WTC11 (cell line): ENCODE measurements at places on chromosomes 16 and 17.

DNA sequence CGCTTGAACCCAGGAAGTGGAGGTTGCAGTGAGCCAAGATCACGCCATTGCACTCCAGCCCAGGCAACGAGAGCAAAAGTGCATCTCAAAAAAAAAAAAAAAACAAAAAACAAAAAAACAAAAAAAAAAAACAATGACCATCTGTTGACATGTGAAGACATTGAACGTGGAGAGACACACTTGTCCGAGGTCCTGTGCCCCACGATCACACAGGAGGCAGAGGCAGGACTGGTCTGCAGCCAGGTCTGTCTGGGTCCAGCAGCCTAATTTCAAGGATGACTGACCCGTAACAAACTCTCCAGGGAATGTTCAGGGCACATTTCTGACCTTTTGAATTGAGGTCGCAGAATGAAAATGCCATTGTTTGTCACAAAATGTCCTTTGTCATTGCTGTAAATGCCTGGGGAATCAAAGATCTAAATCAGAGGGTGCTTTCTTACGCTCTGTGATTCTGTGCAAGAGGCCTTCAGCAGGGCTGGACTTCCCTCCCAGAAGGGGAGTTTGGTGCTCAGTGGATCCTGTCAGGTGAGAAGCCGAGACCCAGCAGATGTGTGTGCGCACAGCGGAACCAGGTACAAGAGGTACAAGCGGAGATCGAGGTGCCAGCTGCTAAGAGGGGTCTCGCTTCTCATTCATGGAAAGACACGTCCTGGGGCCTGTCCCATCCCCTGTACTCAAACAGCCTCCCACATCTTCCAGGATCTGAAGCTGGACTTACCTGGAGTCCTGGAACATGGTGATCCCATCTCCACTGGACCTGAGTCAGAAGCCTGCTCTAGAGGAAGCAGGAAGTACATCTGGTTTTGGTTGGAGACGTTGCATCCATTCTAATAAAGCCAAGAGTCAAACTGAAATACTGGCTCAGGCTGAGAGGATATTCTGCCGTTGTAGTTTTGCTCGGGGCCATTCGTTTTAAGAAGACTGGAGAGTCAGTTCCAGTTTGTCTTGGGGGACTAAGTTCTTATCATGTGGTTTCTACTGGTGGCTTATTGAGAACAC is 95.8 kb downstream of the IRF8 start:
- H3K27me3 ChIP-seq: no peaks in the 10 kb centered on the region
- H3K36me3 ChIP-seq: no peaks in the 10 kb centered on the region
- DNase-seq: no peak
- no peaks in the 10 kb centered on the region for H3K4me1 ChIP-seq
- no peak overlapping the region for H3K4me3 ChIP-seq

- H3K4me1 ChIP-seq: peaks cover 65% of the 10 kb centered on the region
- H3K27ac ChIP-seq: no peak overlapping the region
- H3K4me3 ChIP-seq: no peak overlapping the region
- H3K36me3 ChIP-seq: no peaks in the 10 kb centered on the region
These were observed 241.3 kb upstream of the TBX2 start for GRCh38 chr17:61158376-61158775.

GRCh38 chr17:38748892-38749222 is 721 bp upstream of the PCGF2 start:
- H3K4me3 ChIP-seq: peak overlapping the region; percentile 97
- H3K27me3 ChIP-seq: peaks cover 2% of the 10 kb centered on the region
- H3K27ac ChIP-seq: no peak overlapping the region
- H3K4me1 ChIP-seq: peaks cover 42% of the 10 kb centered on the region
- peaks cover 6% of the 10 kb centered on the region for H3K36me3 ChIP-seq

DNA sequence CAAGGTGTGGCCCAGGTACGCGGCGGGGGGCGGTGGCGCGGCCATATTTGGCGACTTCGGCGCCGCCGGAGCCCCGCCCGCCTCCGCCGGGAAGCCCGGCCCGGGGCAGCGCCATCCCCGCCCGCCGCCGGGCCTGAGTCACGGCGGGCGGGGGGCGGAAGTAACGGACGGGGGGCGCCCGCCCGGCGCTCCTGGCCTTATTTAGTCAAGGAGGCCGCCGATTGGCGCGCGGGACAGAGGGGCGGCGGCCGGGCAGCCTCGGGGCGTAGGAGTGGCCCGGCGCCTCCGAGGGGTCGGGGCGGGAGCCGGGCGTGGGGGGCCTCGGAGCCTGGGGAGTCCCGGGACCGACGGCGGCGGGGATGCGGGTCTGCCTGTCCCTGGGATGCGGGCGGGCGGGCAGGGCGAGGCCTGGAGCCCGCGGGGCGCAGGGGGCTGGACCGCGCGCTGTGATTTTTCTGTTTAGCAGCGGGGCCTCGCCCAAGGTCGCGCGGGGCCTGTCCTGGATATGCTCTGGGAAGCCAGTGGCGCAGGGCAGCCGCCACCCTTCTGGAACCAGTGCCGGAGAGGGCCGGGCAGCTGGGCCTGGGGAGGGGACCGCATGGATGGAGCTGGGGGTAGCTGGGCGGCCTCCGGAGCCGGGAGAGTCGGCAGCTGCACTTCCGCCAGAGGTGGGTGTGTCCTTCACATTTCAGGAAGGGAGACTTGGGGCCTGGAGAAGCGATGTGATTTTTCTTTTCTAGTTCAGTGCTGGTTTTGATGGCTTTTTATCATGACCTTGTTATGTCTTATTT is 2.3 kb upstream of the ACTG1 start:
- peak overlapping the region; percentile 79 for H3K27ac ChIP-seq
- peak; percentile 74 for DNase-seq
- peaks cover 39% of the 10 kb centered on the region for H3K4me1 ChIP-seq
- H3K36me3 ChIP-seq: peaks cover 23% of the 10 kb centered on the region
- peak overlapping the region; percentile 78 for H3K4me3 ChIP-seq

- peaks cover 21% of the 10 kb centered on the region for H3K4me1 ChIP-seq
- no peak for DNase-seq
- no peak overlapping the region for H3K4me3 ChIP-seq
- no peak overlapping the region for H3K27ac ChIP-seq
- peaks cover 62% of the 10 kb centered on the region for H3K27me3 ChIP-seq
These were observed 16.3 kb upstream of the MAP3K14 start for GRCh38 chr17:45332989-45333701.

GRCh38 chr16:89720813-89721545 is at the start of the genes VPS9D1 and ZNF276:
Gene VPS9D1 (minus strand): TSS chr16:89720898. CDS start chr16:89720861, 37 bp downstream.
Gene ZNF276 (plus strand): TSS chr16:89721537. CDS start chr16:89721641, 104 bp downstream.
- peaks cover 55% of the 10 kb centered on the region for H3K27me3 ChIP-seq
- DNase-seq: peak; percentile 82
- H3K4me3 ChIP-seq: peak within 1 kb of the TSS; percentile 79
- 0 out of 2 replicates have a peak within 1 kb of the TSS, but pooled peaks have one; percentile 53 for H3K27ac ChIP-seq
- peaks cover 17% of the 10 kb centered on the region for H3K4me1 ChIP-seq
- peaks cover 17% of the 10 kb centered on the region for H3K36me3 ChIP-seq

DNA sequence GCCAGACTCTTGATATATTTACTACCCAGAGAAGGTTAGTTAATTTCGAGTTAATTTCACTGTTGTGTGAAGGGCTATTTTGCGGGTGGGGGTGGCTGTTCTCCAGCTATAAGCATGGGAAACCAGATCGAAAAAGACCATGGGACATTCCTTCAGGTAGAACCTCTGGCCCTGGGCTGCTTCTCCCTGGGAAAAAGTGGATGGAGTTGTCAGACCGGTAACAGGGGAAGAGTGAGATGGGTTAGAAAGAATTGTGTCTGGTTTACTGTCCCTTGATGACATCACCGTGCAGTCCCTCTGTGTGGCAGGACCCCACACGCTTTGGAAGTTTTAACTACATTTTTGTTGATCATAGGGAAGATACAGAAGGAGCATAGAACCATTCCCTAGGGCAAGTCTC is 296.3 kb downstream of the RBFOX1 start:
- peaks cover 17% of the 10 kb centered on the region for H3K27me3 ChIP-seq
- no peak for DNase-seq
- no peak overlapping the region for H3K4me3 ChIP-seq

DNA sequence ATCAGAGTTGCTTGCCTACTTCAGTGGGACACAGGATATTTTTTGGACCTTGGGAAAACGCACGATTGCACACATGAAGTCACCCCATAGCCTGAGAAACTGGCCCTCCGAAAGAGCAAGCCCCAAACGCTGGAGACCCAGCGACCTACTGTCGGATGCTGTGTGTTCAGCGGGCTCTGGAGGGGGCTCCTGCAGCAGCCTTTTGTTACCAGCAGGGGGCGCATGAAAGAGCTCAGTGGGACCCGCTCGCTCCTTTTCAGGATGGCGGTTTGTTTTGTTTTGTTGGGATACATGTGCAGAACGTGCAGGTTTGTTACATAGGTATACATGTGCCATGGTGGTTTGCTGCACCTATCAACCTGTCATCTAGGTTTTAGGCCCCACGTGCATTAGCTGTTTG is 28.4 kb downstream of the MYH3 start:
- no peak overlapping the region for H3K4me3 ChIP-seq
- no peaks in the 10 kb centered on the region for H3K27me3 ChIP-seq
- DNase-seq: peak; percentile 66
- no peak overlapping the region for H3K27ac ChIP-seq
- peaks cover 2% of the 10 kb centered on the region; the same call in 1 of the 2 replicates for H3K36me3 ChIP-seq

- peaks cover 4% of the 10 kb centered on the region; the same call in 1 of the 2 replicates for H3K4me1 ChIP-seq
- no peak overlapping the region for H3K27ac ChIP-seq
- H3K27me3 ChIP-seq: no peaks in the 10 kb centered on the region
- H3K36me3 ChIP-seq: peaks cover 3% of the 10 kb centered on the region; the same call in 1 of the 2 replicates
These were observed 53.4 kb downstream of the NOS2 start for GRCh38 chr17:27746881-27747280.

DNA sequence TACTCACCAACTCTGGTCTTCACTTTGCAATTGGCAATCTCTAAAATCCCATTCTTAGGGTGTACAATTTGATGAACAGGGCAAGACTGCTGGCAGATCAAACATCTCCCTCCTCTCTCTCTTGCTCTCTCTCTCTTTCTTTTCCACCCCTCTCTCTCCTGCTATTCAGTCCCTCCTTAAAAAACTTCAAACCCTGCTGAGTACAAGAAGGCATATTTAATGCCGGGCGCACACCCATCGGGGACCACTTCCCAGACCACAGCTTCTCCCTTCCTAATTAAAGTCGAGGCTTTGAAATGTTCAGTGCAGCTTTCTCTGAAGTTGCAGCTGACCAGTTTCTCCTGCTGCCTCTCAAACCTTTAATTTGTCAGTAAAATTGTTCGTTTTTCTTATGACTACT is 185.4 kb upstream of the CDH11 start:
- DNase-seq: no peak
- no peak overlapping the region for H3K27ac ChIP-seq
- no peak overlapping the region for H3K4me3 ChIP-seq
- peaks cover 7% of the 10 kb centered on the region; the same call in 1 of the 2 replicates for H3K36me3 ChIP-seq
- no peaks in the 10 kb centered on the region for H3K27me3 ChIP-seq

DNA sequence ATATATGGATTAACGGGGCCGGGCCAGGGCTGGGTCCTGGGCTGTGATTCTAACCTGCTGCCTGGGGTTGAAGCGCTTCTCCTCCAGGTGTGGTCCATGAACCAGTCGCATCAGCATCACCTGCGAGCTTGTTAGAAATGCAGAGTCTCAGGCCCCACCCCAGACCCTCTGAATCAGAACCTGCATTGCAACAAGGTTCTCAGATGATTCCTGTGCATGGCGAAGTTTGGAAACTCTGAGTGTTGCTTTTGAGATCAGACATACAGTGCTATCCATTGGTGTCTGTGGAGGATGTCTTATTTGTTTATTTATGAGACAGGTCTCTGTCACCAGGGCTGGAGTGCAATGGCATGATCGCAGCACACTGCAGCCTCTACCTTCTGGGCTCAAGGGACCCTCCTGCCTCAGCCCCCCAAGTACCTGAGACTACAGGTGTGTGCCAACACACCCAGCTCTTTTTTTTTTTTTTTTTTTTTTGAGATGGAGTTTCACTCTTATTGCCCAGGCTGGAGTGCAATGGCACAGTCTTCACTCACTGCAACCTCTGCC is 99.8 kb downstream of the PITPNC1 start:
- no peak overlapping the region for H3K4me3 ChIP-seq
- H3K36me3 ChIP-seq: peaks cover 2% of the 10 kb centered on the region
- no peaks in the 10 kb centered on the region for H3K27me3 ChIP-seq
- no peak for DNase-seq
- no peak overlapping the region for H3K27ac ChIP-seq

- no peaks in the 10 kb centered on the region for H3K36me3 ChIP-seq
- H3K27ac ChIP-seq: no peak overlapping the region
- no peak overlapping the region for H3K4me3 ChIP-seq
- H3K4me1 ChIP-seq: peaks cover 7% of the 10 kb centered on the region; the same call in 1 of the 2 replicates
- peak; percentile 11 for DNase-seq
These were observed 184.0 kb upstream of the GSE1 start for GRCh38 chr16:85428899-85429775.

DNA sequence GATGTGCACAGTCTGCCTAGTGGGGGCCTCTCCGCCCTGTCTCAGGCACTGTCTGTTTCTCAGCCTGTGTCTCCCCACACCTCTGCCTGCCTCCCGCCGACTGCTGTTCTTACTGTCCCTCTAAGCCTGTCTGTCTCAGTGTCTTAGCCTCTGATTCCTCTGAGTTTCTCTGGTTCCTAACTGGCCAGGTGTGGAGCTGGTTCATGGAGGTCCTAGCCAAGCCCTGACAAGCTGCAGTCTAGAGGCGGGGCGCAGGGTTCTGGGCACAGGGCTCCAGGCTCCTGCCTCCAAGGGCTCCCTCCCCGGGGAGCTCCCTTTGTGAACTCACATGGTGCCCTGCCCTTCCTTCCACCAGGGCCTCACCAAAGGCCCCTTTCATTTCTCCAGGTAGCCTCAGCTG is 19.4 kb downstream of the C17orf100 start:
- DNase-seq: no peak
- no peaks in the 10 kb centered on the region for H3K36me3 ChIP-seq
- peaks cover 7% of the 10 kb centered on the region for H3K4me1 ChIP-seq
- no peak overlapping the region for H3K4me3 ChIP-seq
- no peak overlapping the region for H3K27ac ChIP-seq

DNA sequence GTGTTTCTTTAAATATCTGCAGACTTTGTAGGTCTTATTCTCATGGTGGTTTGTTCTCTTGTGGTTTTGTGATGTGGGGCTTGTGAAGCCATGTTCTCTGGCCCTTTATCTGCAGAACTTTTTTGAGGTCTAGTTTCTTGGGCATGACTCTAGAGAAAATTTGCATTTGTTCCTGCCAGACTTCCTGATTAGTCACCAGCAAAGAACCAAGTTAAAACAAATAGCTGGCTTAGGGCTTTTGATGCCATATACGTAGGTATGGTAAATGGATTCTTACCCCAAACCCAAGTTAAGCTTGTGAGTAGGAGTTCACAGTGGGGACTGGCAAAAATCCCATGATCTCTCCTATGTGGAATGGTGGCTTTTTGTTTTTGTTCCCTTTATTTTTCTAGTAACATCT is 68.7 kb upstream of the IRX3 start:
- peaks cover 13% of the 10 kb centered on the region for H3K4me1 ChIP-seq
- peaks cover 7% of the 10 kb centered on the region for H3K27me3 ChIP-seq
- H3K27ac ChIP-seq: no peak overlapping the region

GRCh38 chr16:30636599-30636998 is 14.2 kb upstream of the PRR14 start:
- no peaks in the 10 kb centered on the region for H3K36me3 ChIP-seq
- H3K27ac ChIP-seq: no peak overlapping the region
- no peak overlapping the region for H3K4me3 ChIP-seq
- H3K4me1 ChIP-seq: peaks cover 7% of the 10 kb centered on the region
- peaks cover 3% of the 10 kb centered on the region for H3K27me3 ChIP-seq

GRCh38 chr17:27690882-27691281 is 59.9 kb downstream of the LGALS9 start:
- peaks cover 38% of the 10 kb centered on the region for H3K36me3 ChIP-seq
- H3K4me1 ChIP-seq: no peaks in the 10 kb centered on the region
- no peak for DNase-seq
- H3K27ac ChIP-seq: no peak overlapping the region
- H3K4me3 ChIP-seq: no peak overlapping the region
- H3K27me3 ChIP-seq: peaks cover 26% of the 10 kb centered on the region
